T1000 (cell line): ENCODE measurements at places on chromosomes 5 and 9.

DNA sequence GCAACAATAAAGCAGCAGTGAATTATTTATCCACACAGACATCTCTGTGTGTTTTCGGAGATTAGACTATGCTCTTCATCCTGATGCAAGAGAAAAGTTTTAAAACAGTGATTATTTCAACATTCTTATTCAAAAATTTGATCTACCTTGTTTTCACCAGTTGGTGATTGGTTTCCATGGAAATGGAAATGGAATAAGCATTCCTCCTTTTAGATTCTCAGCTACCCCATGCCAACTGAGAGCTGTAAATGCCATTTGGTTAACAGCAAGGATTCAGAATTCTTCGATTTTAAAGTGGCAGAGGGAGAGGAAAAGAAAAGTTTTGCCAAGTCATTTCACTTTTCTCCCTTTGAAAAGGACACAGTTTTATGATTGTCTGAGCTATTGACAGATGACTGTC lies 154.7 kb downstream of the PCSK5 start:
- DNase-seq: no peak

DNA sequence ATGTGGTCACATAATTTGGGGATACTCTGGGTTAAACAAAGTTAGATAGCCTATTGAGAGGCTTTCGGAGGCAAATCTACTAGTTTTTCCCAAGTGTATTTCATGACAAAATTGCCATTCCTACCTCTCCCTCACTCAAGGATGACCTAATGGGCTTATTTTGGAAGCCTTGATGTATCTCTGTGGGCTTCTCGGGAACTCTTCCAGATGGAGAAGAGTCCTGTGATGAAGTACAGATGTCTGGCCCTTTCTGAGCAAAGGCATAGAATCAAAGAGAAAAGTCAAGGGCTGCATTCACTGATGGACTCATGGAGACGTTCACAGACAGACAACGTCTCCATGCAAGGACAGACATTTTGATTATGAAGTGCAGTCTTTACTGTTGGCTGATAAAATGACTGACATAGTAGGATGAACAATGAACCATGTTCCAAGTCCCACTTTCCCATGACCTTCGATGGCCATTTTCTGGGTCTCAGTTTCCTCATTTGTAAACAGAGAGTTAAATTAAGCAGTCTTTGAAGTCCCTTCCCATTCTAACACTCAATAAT lies 347.2 kb upstream of the CD180 start:
- DNase-seq: no peak

GRCh38 chr5:61339764-61340163 lies 7.7 kb downstream of the ZSWIM6 start:
- DNase-seq: no peak

DNA sequence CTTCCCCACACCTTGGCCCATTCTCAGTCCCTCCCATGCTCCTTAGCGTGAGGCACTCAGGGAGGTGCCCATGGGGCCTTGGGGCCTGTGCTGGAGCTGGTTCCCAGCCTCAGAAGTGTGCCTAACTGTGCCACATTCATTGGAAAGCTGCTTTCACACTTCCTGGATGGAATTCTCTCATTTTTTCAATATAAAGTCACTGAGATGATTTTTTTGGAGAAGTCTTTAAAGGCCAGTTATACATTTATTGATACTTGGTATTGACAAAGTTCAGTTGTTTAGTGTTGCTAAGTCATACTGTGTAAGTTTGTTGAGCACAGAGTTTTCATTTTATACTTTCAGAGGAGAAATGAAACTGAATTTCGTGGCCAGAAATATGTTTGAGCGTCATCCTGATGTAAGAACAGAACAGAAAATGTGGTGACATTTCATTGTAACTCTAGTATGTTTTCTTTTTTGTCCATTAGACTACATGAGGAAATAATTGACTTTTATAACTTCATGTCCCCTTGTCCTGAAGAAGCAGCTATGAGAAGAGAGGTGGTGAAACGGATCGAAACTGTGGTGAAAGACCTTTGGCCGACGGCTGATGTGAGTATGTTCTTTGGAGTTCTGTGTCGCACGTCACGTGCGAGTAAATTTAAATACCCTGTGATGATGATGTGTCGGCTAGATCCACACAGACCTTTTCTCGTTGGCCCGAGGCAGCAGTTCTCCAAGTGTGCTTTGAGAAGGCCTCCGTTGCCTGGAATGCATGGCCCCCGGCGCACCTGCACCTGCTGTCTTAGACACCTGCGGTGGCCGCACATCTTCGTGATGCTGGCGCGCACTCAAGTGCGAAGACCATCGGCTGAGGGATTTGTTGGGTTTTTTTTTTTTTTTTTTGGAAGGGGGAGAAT lies 24.1 kb downstream of the TENT4A start:
- no peak for DNase-seq

GRCh38 chr5:142719836-142720370 lies 34.0 kb upstream of the FGF1 start:
- no peak for DNase-seq

DNA sequence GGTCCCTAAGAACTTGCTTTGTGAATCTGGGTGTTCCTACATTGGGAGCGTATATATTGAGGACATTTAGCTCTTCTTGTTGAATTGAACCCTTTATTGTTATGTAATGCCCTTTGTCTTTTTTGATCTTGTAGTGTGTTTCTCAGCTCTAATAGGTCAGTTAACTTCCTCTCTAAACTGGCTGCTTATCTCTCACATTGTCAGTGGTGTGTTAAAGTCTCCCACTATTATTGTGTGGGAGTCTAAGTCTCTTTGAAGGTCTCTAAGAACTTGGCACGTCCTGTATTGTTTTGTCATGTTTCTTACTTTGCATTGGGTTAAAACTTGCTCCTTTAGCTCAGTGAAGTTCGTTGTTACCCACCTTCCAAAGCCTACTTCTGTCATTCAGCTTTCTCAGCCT lies 36.2 kb downstream of the RIC1 start:
- DNase-seq: no peak

DNA sequence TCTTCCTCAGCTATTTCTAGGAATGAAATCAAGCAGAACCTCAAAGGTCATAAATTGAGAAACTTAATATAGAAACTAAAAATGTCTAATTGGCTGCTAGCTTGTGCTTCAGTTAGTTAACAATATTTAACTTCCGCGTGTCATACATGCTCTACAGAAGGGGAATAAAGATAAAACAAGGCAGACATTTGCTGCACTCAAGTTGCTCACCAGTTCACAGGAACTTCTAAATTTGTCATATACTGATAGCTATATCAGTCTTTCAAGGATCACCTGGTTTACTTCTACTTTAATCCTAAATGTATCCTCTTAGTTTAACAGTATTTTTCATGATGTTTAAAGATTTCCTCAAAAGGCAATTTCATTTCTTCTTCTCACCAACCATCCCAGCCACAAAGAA lies 8.4 kb downstream of the CCNH start:
- DNase-seq: no peak

GRCh38 chr5:121967187-121967586 lies 5.4 kb downstream of the SRFBP1 start:
- DNase-seq: no peak

DNA sequence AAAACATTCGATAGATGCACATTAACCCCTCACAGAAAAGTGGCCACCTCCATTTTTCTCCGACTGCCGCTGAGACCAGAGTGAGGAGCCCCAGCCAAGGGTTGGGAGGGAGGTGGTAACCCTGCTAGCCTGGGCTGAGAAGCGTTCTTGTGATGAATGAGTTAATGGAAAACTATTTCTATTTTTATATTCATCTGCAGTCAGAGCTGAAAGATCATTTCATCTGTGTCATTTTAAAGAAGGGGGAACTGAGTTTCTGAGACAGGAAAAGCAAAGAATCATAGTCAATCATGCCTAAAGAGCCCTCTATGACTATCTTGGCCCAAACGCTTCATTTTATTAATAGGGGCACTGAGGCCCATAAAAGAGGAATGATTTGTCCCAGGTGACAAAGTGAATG lies 229.5 kb downstream of the PAPPA start:
- DNase-seq: no peak

GRCh38 chr5:97628807-97629206 lies 445.8 kb upstream of the RIOK2 start:
- DNase-seq: no peak

GRCh38 chr9:85528607-85529006 lies 213.1 kb downstream of the AGTPBP1 start:
- no peak for DNase-seq

DNA sequence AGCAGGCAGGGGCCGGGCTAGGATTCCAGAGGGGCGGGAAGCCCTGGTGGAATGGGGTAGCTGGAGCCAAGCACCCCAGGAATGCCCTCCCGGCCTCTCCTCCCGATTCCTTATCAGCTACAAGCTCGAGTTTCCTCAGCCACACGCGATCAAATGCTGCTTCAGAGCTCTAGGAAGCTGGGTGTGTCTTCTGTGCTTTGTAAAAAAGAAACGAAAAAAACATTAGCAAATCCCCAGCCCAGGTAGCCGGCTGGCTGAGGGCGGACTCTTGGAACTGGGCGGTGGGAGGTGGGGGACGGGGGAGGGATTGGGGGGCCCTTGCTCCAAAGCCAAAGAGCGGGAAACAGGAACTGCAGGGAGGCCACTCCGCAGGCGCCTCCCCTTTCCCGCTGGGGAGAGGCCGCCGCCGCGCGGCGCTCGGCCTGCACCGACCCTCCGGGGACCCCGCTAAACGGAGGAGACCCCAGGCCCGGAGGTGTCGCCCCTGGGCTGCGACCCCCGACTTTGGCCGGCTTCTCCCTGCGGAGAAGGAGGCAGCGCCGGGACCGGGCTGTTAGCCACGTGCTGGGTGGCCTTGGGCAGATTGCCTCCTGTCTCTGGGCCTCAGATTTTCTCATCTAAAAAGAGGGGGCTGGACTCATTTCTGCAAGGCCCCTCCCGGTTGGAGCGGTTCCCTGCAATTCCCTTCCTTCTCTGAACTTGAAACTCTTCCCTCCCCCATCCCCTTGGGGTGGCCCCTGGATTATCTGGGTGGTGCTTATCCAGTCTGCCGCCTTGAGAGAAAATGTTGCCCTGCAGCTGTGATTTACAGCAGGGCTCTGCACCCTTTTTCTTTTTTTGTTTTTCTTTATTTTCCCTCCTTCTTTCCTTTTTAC lies 40.9 kb upstream of the FABP6 start:
- DNase-seq: no peak

- no peak for DNase-seq
Observed at GRCh38 chr9:132192728-132193127, 30.9 kb downstream of the NTNG2 start.

DNA sequence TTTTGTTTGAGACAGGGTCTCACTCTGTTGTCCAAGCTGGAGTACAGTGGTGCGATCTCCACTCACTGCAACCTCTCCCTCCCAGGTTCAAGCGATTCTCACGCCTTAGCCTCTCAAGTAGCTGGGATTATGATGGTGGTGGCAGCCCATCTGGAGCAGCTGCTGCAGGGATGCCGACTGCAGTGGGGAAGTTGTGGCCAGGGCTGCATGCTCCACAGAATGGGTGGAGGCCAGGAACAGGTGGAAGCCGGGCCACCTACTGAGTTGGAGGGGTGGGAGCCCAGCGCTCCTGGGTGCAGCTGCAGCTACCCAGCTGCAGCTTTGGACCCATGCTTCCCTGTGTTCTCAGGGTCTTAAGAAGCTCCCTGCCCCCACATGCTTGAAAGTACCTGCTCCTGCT lies 99.7 kb downstream of the SCAI start:
- DNase-seq: no peak

GRCh38 chr5:152584103-152584502 lies 179.0 kb upstream of the NMUR2 start:
- no peak for DNase-seq

DNA sequence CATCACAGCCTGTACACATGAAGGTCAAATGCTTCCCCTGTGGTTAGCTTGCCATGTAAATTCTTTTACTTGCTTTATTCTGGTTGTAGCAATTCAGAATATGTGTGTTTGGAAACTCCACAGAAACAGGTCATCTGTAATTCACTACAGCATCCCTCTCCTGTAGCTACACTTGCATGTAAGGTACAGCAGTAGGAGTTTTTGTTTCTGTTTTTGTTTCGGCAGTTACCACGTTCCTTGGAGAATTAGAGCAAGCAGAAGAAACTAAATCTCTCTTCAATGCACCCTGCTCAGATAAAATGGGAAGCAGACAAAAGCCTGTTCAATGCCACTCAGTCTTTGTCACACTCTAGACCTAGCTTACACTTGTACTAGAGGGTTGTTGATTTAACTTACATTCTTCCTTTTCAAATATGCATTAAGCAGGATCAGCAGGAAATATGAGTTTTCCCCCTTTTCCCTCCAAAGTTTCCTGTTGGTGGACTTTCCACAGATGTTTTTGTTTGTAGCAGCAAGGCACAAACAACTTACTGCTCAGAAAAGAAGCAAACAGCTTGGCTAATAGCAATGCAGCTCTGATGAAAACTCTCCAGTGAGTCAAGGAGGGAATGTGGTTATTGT lies 80.9 kb downstream of the YIPF5 start:
- DNase-seq: no peak

DNA sequence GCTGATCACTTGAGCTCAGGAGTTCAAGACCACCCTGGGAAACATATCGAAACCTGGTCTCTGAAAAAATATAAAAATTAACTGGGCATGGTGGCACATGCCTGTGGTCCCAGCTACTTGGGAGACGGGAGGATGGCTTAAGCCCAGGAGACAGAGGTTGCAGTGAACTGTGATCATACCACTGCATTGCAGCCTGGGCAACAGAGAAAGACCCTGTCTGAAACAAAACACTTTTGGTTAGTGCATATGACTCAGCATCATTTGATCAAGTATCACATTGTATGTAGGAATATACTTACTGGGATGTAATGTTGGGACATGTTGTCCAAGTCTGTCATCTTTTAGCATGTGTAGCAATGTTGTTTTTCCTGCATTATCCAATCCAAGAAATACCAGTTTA lies 12.0 kb downstream of the SAR1B start:
- no peak for DNase-seq

DNA sequence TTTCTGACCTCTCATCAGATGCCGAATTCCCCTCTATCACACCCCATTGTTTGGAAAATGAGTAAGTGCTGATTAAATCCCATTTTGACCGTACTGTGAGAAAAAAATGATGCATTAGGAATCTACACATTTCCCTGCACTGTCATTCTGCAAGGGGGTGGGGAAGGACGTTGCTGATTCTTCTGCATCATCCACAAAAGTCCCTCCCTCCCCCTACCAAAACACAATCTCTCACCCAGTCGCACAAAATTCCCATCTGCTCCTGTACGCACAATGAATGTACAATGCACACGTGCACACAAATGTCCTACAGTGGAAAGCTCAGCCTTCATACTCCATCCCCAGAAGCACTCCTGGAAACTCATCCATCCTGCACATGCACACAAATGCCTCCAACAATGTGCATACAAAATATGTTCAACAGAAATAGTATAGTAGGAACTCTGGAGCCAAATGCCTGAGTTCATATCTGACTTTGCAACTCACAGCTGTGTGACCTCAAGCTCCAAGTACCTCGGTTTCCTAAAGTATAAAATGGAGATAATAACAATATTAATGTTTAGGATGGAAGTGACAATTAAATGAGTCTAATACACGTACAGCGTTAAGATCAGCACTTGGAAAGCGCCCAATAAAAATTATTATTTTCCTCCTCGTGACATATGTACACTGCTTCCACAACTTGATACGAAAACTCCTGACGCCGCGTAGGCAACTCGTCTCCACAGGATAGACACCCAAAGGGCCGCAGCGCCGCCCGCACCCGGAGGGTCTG lies 809 bp downstream of the TNIP1 start:
- DNase-seq: no peak

- no peak for DNase-seq
Observed at GRCh38 chr9:97740848-97741821, 44.0 kb upstream of the XPA start.

GRCh38 chr9:137809040-137809576 lies 68.5 kb upstream of the CACNA1B start:
- DNase-seq: no peak
